ENCODE measurements at places on chromosomes 4 and X. TPM values are rescaled to one million over a fixed set of nuclear protein-coding genes. Genes with fewer than 3 reads are reported as not detected.
A peak's percentile ranks its signal among the peaks of the same experiment; 100 is the strongest.

- DNase-seq, result no peak
Measured at GRCh38 chr4:22196551-22196950, 248.0 kb upstream of the KCNIP4 start.

Gene PAK3
- 0.88 TPM for total RNA-seq

DNA sequence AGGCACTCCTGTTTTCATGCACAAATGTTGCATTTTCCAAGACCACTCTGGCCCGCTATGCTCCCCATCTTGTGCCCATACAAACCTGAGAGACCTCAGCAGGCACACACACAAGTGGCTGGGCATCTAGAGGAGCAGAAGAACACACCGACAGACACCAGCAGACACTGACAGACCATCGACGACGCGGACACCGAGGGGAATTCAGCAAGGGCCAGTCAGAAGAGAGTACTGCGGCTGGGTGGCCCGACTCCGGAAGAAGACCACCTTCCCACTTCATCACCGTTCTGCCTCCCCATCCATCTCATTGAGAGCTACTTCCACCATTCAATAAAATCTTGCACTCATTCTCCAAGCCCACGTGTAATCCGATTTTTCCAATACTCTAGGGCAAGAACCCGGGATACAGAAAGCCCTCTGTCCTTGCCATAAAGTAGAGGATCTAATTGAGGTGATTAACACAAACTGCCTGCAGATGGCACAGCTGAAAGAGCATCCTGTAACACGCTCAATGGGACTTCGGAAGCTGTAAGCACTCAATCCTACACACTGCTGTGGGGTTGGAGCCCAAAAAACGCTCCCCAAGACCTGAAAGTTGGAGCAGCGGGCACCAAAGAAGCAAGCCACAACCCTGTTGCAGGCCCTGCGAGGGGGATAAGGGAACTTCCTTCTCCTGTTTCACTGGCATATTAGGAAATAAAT lies 780.9 kb downstream of the ARAP2 start:
- no peak for DNase-seq

- no peak for DNase-seq
Measured at GRCh38 chr4:148998719-148999118, 556.5 kb upstream of the NR3C2 start.

DNA sequence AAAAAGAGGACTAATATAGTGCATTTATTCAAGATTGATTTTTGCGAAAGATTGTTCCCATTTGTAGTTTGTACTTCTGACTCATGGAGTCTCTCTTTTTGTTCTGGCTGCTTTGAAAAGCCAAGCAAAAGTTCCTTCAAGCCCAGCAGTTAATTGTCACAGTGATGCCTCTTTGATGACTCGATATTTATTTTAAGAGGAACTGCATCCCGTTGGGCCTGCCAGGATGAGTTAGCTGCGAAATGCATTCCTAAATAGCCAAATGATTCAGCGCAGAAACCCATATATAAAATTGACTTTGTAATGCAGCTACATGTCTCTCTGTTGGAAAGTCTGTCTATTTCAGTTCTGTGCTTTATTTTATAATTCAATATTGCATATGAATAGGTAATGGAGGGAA lies 295.1 kb downstream of the GBA3 start:
- peak; percentile 69 for DNase-seq

- peak; percentile 4 for DNase-seq
Measured at GRCh38 chr4:14333616-14334015, 668.7 kb upstream of the CPEB2 start.

Gene PTCHD1
- total RNA-seq, result under 0.01 TPM

DNA sequence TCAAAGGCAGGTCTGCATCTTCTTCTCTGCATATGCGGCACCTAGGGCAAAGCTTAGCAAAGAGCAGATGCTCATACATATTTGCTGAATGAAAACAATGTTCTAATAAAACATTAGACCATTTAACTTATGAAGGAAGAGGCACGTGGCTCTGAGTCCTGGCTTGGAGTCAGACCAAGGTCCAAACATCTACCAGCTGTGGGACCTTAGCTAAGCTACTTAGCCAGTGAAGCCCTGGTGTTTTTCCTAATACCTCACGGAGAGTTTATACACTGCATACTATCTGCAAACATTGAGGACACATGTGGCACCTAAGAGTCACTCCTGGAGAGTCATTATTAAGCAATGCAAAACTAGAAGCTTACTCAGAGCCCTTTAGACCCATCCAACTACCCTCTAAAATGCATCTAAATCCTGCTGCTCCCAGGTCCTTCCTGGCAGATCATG lies 9.0 kb downstream of the PDGFC start:
- peak; percentile 79 for DNase-seq

GRCh38 chrX:103361798-103362197 lies 5.5 kb downstream of the TCEAL9 start:
- no peak for DNase-seq

Gene SFRP2
- total RNA-seq, result 10.5 TPM

GRCh38 chr4:13483136-13483767 lies 888 bp downstream of the RAB28 start:
- peak; percentile 24 for DNase-seq

Gene HAND2
- 0.36 TPM for total RNA-seq

Gene FAM236B
- total RNA-seq, result not detected

Gene EXOC1L
- total RNA-seq, result not detected

Gene GRID2
- under 0.01 TPM for total RNA-seq

DNA sequence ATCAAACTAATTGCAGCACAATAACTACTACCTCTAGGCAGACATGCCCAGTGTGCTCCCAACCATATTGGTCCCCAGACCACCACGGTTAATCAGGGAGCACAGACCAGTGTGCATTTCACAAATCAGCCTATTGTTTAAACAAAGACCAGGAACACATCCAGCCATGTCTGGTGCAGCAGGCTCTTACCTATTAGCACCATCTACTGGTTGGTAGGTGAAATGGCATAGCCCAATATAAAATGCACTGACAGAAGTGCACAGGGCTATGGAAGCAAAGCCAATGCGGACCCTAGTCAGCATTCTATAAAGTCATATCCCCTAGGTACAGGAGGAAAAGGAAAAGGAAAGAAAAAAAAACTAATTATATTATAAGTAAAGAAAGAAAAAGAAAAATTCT lies 15.5 kb upstream of the CYLC1 start:
- DNase-seq, result peak; percentile 2

Gene INPP4B
- total RNA-seq, result 11.7 TPM

DNA sequence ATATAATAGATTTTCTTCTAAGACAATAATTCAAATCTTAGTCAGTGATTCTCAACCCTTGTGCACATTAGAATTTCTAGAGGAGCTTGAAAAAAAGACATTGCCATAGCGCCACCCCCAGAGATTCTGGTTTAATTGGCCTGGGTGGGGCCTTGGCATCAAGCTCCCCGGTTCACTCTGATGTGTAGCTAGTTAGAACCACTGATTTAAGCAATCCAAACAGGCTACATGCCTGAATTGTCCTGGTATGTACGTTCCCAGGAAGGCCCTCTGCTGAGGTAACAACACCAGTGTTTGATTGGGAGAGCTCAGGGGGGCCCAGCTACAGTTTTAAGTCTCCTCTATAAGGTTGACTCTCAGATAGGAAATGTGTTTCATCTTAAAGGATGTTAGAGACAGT lies 1.3 kb upstream of the ATP10D start:
- no peak for DNase-seq

Gene CENPVL2
- total RNA-seq, result not detected

GRCh38 chr4:184664445-184665210 lies 15.1 kb downstream of the PRIMPOL start:
- DNase-seq, result peak; percentile 29

DNA sequence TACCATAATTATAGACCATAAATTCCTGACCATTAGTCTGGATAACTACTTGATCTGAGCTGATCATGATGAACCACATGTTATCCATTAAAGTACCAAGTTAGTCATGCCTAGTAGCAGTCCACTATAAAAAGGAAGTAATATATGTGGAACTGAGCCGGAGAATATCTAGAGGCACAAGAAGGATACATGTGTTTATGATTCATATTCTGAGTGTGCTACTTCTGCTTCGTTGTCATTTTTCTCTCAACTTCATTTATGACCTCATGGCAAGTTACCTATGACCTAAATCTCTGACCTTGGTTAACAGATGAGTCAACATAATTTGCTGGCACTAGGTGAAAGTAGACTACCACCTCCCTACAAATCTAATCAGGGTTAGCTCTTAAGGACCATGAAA lies 56.5 kb upstream of the ANKRD17 start:
- DNase-seq, result peak; percentile 43

DNA sequence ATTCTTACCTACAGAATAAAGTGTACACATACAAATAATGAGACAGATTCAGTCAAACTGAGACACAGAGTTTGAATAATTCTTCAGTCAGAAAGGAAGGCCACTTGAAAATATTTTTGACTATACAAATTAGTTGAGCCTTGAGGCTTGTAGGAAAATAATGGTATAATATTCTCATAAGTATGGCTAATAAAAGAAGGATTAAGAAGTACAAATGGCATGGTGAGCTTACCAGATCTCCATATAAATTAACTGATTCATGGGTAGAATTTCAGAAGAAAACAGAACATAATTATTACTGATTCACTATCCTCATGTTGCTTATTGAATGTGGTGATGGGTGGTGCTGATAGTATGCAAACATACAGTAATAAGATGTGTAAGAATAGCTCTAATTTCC lies 401.1 kb downstream of the PCDH18 start:
- no peak for DNase-seq

Gene CYLC1
- total RNA-seq, result not detected

- no peak for DNase-seq
Measured at GRCh38 chr4:41512136-41512535, 25.8 kb upstream of the LIMCH1 start.

DNA sequence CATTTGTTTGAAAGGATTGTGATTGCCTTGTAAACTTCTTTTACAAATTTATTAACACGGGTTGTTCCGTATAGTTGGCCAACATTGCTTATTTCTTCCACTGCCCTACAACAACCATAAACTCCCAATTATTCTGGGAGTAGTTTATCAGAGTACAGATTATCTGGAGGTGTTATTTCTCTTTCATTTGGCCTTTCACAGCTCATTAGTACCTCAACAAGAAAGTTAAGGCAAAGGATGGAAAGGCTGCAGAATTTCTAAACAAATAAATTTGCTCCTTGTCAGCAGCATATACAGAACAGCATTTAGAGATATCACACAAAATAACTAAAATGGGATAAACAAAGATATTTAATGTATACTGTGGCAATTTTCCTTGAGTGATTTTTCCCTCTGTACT lies 548.8 kb downstream of the DMD start:
- DNase-seq, result no peak

GRCh38 chrX:97847885-97848679 lies 964.4 kb downstream of the RPA4 start:
- DNase-seq, result no peak

GRCh38 chrX:51569561-51569960 lies 49.2 kb downstream of the CENPVL3 start:
- no peak for DNase-seq

DNA sequence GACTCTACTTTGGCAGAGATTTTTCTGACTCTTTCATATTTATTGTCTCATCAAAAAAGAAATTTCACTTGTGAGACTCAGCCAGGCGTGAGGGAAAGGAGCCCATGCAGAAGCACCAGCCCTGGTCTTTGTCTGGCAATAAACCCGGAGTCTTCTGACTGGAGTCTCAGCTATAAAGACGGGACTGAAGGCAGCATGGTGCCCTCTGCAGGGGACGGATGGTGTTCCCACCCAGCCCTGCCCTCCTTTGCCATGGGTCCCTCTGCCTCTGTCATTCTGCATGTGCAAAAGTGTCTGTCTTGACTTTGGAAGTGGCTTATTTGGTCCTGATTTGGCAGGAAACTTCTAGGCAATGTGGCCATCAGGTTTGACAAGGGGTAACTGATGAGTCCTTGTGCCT lies 14.2 kb downstream of the ZNF185 start:
- no peak for DNase-seq

Gene ARR3
- total RNA-seq, result not detected

DNA sequence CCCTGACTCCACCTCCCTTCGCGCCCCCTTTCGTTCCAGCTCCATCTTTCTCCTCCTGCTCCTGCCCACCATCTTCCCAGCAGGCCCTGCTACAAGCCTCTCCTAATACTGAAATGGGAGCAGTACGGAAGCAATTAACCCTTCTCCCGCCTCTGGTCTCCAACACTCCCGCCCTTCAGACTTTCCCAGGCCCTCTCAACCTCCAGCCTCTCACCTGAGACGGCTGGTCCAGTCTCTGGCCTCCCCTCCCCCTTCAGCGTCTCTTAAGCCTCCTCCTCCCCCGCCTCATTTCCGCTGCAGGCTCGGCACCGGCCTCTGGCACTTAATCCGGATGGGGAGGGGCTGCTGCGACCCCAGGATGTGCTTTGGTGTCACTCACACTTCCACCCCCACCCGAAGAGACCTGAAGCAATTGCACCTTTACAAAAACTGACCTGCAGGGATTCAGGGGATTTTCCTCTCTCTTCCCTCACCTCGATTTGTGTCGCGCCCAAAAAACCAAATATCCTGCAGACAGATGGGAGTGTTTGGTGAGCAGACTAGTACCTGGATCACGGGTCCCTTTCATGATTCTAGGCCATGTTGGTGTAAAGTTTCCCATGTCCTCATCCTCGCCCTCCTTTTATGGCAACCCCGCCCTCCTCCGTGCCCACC lies 657 bp downstream of the TCEAL8 start:
- peak; percentile 16 for DNase-seq

Gene MAP7D2
- total RNA-seq, result 0.60 TPM

- no peak for DNase-seq
Measured at GRCh38 chrX:15356444-15356843, 21.1 kb upstream of the PIGA start.

Gene CT47A1
- total RNA-seq, result not detected

Gene NPNT
- total RNA-seq, result not detected
